Hematopoietic multipotent progenitor cell treated with erythropoietin and hydrocortisone succinate and interleukin-3 and kit ligand, for 15 days (in vitro differentiated cells): ENCODE measurements at places on chromosomes 11 and 22.

DNA sequence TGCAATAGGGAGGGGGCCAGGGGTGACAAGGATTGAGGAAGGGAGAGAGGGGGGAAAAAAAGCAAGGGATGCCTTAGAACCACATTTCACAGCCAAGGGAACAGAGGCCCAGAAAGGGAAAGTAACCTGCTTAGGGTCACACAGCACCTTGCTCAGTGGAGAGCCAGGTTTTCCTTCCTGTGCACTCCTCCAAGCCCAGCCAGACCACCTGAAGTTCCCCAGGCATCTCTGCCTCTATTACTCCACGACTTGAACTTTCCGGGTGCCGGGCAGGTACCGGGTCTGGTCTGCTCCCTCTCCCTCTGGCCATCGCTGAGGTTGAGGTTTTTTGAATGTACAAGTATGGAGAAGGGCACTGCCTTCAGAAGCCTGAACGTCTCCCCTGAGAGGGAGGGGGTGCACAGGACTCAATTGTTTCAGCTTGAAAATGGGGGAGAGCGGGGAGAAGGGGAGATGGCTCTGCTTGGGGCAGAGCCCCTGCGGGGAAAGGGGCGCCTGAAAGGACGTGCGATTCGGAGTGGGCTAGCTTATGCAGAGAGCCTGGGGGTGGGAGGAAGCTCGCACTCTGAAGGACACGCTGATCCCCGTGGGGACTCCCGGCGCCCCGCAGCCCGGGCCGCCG is 516 bp upstream of the SERPINH1 start:
- DNase-seq = no peak

DNA sequence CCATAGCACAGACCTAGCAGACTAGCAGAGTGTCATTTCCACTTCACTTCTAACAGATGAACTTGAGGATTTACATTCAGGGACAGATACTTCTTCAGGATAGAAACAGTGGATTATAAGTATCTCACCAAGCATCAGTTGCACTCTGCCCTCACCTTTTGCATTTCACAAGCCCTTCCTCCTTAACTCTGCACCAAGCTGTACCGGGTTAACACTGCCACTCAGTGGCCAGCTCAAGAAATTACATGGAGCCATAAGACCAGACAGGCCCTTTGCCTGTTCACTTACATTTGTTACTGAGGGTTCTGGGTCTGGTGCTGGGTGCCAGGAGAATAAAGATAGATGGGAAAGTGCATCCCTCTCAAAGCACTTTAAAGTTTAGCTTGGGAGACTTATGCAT is 309.8 kb downstream of the SHANK2 start:
- DNase-seq = no peak

DNA sequence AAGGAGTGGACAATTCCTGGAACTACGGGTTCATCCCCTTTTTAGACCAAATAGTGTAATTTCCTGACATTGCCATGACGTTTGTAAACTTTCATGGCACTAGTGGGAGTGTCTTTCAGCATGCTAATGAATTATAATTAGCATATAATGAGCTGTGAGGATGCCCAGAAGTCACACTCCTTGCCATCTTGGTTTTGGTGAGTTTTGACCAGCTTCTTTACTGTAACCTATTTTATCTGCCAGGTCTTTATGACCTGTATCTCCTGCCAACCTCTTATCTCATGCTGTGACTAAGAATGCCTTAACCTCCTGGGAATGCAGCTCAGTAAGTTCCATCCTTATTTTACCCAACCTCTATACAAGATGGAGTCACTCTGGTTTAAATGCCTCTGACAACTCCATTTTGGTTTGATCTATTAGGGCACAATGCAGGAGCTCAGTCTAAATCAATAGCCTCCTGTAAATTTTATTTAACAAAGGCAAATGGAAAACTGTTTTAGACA is 20.7 kb downstream of the OR10A6 start:
- no peak for DNase-seq

GRCh38 chr22:39674536-39674935 is 104.0 kb downstream of the CACNA1I start:
- DNase-seq = no peak

- DNase-seq = no peak
Measured at GRCh38 chr11:12909879-12910278, 99.2 kb upstream of the RASSF10 start.

- no peak for DNase-seq
Measured at GRCh38 chr22:38900677-38901076, 28.7 kb upstream of the CBX6 start.

- DNase-seq = no peak
Measured at GRCh38 chr11:99973993-99974392, 713.1 kb upstream of the ARHGAP42 start.

DNA sequence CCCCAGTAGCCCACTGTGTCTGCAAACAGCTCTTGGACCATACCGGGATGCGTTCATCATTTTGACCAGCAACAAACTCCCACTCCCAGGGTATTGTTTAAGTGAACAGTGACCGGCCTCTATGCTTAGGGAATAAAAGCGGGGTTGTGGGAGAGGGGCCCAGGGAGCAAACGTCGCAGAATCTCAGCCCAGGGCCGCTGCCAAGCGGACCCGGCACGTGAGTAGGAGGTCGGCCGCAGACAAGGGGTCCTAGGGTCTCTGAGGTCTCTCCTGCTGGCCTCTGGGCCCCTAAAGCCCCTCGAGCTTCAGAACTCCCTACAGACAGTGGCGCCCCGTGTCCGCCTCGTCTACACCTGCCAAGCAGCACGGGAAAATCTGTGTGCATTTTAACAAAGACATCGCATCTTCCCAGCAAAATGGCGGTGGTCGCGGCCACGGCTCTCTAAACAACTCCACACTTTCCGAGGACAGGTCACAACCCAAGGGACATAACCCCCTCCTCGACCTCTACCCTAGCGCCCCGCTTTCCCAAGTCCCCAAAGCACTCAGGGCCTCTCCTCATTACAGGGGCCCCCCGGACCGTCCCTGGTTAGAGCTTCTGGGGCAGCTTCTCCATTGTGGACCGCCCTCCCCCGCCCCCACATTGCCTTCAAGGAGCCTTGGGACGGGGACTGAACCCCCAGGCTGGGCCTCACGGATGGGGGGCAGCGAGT is 3.9 kb upstream of the GCAT start:
- DNase-seq = no peak

DNA sequence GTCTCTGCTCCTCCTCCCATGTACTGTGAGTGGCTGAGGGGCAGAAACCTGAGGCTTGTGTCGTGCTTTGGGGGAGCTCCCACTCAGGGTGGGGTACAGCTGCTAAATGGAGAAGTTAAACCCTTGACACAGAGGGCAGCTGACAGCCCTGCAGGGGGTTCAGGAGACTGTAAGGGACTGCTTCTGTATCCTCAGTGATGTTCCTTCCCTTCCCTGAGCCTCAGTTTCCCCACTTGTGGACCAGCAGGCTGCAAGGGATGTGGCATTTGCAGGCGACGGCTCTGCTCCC is 15.6 kb downstream of the SYNGR1 start:
- no peak for DNase-seq

DNA sequence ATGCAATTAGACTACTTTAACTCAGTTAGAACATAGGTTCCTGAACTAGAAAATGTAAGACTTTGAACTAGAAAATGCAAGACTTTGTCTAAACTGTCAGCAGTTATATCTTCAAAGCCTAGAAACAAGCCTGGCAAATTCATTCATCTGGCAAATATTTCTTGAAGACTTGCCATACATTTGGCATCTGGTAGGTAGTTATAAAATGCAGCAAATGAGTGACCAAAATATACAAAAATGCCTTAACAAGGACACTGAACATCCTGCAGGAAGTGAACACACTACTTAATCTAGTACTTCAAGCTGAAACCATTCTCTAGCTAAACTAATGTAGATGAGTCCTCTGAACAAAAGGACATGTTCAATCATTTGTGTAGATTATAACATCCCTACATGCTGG is 84.7 kb upstream of the SCUBE2 start:
- DNase-seq = no peak
